ENCODE measurements at places on chromosomes 5 and 9.

GRCh38 chr5:146336197-146336596 is 2.4 kb upstream of the POU4F3 start:
- no peak for DNase-seq

DNA sequence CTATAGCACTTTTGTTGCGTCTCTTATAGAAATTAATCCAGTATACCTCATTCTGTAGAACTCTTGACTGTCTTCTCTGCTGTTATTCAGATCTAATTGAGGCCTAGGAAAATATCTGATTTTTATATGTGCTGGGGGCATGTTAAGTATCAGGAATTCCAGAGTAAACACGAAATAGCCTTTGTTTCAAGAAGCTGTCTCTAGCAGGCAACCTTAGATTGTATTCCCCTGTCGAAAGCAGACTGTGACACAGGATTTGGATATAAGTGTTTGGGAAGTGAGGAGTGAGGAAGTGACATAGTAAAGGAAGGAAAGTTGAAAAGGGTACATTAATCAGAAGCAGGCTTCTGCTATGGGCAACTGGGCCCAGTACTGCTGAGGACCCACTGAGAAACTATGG is 72.1 kb upstream of the RASA1 start:
- DNase-seq: no peak

GRCh38 chr5:137296213-137296781 is 202.8 kb downstream of the SPOCK1 start:
- no peak for DNase-seq

DNA sequence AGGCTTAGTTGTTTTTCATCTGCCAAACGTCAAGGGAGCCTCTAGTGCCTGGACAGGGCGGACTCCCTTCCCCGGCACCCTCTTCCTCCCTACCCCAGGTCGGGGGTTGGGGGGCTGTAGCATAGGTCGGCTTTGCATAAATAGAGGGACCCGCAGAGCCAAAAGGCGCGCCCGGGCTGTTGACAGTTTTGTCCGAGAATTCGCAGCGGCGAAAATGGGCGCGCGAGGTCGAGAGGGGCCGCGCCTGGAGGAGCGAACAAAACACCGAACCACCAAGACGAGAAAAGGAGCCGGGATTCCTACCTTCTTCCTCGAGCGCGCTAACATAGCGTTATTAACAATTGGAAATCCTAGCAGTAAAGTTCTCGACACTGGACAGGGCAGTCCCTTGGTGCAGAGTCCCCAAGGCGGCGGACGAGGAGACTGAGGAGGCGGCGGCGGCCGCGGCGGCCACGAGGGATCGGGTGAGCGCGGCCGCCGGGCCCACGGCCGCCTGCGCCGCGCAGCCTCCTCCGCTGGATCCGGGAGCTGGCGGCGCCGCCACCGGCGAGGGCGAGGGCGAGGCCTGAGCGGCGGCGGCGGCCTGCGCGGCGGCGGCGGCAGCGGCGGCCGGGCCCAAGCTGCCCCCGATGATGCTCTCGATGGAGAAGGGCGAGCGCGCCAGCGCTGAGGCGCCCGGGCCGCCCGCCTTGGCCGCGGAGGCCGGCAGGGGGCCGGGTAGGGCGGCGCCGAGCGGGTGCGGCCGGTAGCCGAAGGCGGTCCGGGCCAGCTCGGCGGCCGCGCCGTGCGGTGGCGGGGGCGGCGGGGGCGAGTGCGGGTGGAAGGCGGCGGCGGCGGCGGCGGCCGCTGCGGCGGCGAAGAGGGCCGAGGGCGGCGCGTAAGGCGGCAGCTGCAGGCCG is 1.7 kb downstream of the FOXD1 start:
- DNase-seq: no peak

DNA sequence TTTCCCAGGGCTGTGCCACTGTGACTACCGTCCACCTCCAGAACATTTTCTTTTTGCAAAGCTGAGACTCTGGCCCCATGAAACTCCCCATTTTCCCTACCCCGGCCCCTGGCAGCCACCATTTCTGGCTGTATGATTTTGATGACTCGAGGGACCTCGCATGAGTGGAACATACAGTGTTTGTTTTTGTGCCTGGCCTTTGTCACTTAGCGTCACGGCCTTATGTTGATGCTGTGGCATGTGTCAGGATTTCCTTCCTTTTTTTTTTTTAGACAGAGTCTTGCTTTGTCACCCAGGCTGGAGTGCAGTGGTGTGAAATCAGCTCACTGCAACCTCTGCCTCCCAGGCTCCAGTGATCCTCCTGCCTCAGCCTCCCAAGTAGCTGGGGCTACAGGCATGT is 42.7 kb downstream of the ASS1 start:
- no peak for DNase-seq

DNA sequence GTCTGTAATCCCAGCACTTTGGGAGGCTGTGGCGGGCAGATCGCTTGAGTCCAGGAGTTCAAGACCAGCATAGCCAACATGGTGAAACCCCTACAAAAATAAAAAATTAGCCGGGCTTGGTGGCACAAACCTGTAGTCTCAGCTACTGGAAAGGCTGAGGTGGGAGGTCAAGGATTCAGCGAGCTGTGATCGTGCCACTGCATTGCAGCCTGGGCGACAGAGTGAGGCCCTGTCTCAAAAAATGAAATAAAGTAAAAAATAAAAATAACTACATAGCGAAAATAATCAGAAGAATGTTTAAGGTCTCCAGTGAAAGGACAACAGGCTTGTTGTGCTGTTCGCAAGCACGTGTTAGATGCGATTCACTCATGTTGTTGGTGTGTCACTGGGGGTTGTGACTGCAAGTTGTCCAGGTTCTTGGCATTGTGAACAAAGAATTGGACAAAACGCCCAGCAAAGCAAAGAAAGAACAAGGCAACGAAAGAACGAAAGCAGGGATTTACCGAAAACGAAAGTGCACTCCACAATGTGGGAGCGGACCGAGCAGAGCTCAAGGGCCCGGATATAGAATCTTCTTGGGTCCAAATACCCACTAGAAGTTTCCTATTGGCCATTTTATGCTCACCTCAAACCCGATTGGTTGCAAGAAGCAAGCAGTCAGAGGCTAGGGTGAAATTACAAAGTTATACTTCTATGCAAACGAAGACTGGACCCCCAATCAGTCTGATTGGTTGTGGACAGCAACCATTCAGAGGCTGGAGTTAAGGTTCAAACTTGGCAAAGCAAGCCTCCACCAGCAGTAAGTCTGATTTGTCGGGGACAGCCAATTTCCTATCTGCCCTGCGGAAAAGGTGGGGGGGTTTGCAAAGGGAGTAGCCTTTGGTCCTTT is 844 bp upstream of the MCCC2 start:
- DNase-seq: peak; percentile 6

- DNase-seq: peak; percentile 8
Observed at GRCh38 chr5:167049043-167049663, 1242.3 kb upstream of the WWC1 start.

GRCh38 chr5:168562279-168562678 is 16.9 kb downstream of the PANK3 start:
- no peak for DNase-seq

GRCh38 chr5:128355961-128356360 is 182.1 kb downstream of the FBN2 start:
- no peak for DNase-seq

- DNase-seq: no peak
Observed at GRCh38 chr9:90995516-90995915, 193.9 kb downstream of the SYK start.

GRCh38 chr5:119694284-119694683 is 64.9 kb downstream of the FAM170A start:
- no peak for DNase-seq

DNA sequence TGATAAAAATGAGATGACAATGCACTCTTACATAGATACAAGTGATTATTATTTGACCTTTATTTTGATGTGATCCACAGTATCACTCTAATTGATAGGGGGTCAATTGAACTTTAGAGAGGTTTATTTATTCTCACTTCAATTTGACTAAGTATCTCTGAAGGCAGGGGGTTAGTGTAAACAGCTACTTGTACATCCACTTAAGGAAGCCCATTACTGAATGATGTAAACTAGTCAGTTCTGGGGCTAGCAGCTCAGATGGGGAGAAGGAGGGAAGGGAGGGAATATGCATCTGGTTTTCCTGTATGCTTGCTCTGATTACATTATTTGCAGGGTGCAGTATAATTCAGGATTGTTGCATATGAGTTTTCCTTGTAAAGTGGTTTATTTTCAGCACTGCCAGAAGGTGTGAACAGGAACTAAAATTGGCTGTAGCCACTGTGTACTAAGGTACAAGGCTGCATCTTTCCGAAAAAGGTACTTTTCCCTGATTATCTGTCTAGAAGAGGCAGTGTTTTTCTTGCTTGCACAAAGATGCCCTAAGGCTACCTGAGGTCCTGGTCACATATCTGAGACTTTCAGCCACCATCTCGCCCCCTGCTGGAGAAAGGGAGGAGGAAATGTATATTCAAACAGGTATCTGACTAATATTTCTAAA is 51.2 kb downstream of the MRPS27 start:
- DNase-seq: peak; percentile 21

DNA sequence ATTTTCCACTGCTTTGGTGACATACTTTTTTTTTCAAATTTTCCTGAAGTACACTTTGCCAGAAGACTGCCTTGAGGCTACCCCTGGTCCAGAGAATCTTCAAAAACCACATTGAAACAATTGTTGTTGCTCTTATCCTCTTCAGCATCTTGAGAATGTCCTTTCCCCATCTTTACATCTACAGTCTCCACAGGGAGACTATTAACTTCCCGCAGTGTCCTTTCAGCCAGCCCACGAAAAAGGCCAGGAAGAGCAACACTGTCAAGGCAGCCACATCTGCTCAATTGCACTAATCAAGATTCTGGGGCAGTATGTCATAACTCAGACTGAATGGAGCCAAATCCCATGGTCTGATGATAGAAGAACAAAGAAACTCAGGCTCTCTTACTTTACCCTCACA is 148.3 kb downstream of the ENC1 start:
- no peak for DNase-seq

GRCh38 chr5:139605887-139606286 is 42.3 kb upstream of the CXXC5 start:
- no peak for DNase-seq

DNA sequence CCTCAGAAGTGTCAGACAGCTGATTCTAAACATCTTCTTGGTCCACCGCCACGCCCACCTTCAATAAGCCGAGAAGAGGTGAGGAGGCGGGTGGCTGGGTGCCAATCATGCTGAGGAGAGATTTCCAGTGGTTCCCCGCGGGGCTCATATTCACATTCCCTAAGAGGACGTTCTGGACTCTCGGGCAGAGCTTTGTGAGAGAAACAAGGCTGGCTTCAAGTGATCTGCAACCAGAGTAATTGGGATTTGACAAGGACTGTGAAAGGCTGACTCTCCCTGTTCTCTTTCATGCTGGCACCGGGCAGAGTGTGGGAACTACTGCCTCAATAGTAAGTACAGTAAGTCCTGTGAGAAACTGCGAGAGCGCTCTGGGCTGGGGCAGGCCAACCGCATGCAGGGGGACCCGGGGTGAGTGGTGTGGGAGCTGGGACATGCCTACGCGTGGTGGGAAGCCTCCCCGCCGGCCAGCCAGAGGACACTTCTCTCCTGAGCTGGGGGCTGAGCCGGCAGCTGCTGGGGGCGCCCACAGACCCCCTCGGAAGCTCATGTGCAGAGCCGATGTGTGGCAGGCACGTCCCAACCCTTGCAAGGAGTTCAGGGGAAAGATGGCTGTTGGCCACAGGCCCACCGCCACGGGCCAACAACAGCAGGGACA is 110.9 kb downstream of the LIFR start:
- no peak for DNase-seq

DNA sequence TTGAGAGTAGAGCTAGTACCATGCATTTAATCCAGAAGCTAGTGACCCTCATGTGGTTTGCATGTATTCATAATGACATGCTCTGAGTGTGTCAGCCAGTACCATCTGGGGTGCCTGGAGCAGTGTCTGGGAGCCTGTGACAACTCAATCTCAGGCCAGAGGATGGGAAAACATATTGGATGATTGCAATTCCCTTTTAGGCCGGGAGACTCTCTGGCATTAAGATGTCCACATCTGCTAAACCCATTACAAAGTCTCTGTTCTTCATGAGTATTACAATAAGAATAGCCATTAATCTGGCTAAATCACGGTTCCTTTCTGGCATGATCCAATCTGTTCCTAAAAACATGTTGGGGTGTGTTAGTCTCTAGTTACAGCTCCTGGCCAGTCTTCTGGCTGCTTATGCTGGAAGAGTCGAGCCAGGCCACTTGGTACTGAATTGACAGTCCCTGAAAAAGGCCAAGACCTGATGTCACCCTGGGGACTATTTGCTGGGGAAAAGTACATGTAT is 475.7 kb downstream of the ENC1 start:
- DNase-seq: no peak

All from AG08395 (cell line).